Kasumi-1 (cell line): ENCODE measurements at places on chromosomes 11 and 22.

- DNase-seq = no peak
These were observed 60.9 kb downstream of the YAP1 start for GRCh38 chr11:102171101-102171500.

DNA sequence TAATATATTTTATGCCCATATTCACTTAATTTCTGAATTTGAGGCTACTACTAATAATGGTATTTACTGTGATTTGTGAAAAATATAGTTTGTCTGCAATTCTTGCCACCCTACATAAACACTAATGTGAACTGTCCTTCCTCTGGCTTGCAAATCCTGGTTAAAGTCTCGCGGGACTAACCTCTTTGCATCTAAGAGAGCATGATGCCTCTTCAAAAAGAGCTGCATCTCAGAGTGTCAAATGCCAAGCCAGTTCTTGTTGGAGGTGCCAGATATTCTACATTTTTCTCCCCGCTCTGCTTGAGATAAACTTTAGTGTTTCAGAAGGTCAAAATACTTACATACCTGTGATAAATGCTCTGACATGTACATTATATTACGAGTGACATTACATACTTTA is 2.1 kb downstream of the ARHGAP42 start:
- no peak for DNase-seq

GRCh38 chr11:9664276-9665171 is 647 bp downstream of the SWAP70 start:
- DNase-seq = peak; percentile 39

DNA sequence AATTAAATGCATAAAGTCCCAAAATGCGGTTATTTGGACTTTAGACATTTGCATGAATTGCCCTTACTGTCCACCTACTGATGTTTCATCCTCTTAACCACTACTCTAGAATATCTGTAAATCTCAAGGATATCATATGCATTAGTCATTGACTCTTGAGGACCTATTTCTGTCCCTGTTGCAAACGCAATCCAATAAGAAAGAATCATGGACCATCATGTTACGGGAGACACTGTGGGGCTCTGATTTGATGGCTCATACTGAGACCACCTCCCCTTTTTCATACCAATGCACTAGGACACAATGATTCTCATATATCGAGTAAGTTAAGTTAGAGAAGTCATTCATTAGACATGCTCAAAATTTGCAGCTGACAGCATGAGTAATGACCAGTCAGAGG is 14.4 kb downstream of the POU2AF2 start:
- no peak for DNase-seq

GRCh38 chr22:41397143-41397811 is 15.5 kb downstream of the TEF start:
- DNase-seq = no peak

- DNase-seq = no peak
These were observed 26.3 kb downstream of the PRCP start for GRCh38 chr11:82873919-82874333.

GRCh38 chr22:27066856-27067255 is 409.5 kb downstream of the MIAT start:
- DNase-seq = no peak
